ENCODE measurements at places on chromosomes 4 and X. TPM values are rescaled to one million over a fixed set of nuclear protein-coding genes. Genes with fewer than 3 reads are reported as not detected.

- H3K36me3 ChIP-seq, result peaks cover 22% of the 10 kb centered on the region
- H3K4me1 ChIP-seq, result no peaks in the 10 kb centered on the region
- no peaks in the 10 kb centered on the region for H3K27me3 ChIP-seq
- no peak overlapping the region for H3K4me3 ChIP-seq
- H3K27ac ChIP-seq, result no peak overlapping the region
These were observed 88.3 kb downstream of the ZAR1 start for GRCh38 chr4:48578132-48578968.

Gene NDP
- total RNA-seq, result not detected

Gene ABRAXAS1
- 1.6 TPM for total RNA-seq

GRCh38 chr4:87848622-87849351 lies 16.0 kb downstream of the MEPE start:
- peaks cover 4% of the 10 kb centered on the region for H3K4me1 ChIP-seq
- no peak overlapping the region for H3K4me3 ChIP-seq
- no peak overlapping the region for H3K27ac ChIP-seq
- DNase-seq, result no peak
- no peaks in the 10 kb centered on the region for H3K36me3 ChIP-seq
- no peaks in the 10 kb centered on the region for H3K27me3 ChIP-seq

DNA sequence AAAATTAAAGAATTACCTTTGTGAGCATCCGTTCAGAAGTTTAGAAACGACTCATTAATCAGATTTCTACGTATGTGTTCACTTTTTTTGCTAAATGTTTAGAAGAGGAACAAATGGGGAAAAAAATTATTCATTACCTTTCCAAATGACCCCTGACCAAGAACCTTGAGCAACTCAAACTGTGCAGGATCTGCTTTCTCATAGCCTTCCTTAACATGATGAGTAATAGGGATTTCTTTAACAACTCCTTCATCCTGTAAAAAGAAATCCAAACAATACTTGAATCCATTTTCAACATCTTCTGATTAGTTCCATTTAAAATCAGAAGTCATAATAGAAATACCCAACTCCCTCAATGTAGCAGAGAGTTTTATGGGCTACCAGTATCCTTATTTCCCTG lies 32.1 kb downstream of the RPS6KA6 start:
- H3K36me3 ChIP-seq, result no peaks in the 10 kb centered on the region
- no peaks in the 10 kb centered on the region for H3K4me1 ChIP-seq
- H3K27ac ChIP-seq, result no peak overlapping the region
- no peak for DNase-seq
- H3K4me3 ChIP-seq, result no peak overlapping the region
- H3K27me3 ChIP-seq, result no peaks in the 10 kb centered on the region

Gene HSD17B13
- 0.09 TPM for total RNA-seq

Gene HTN1
- not detected for total RNA-seq

DNA sequence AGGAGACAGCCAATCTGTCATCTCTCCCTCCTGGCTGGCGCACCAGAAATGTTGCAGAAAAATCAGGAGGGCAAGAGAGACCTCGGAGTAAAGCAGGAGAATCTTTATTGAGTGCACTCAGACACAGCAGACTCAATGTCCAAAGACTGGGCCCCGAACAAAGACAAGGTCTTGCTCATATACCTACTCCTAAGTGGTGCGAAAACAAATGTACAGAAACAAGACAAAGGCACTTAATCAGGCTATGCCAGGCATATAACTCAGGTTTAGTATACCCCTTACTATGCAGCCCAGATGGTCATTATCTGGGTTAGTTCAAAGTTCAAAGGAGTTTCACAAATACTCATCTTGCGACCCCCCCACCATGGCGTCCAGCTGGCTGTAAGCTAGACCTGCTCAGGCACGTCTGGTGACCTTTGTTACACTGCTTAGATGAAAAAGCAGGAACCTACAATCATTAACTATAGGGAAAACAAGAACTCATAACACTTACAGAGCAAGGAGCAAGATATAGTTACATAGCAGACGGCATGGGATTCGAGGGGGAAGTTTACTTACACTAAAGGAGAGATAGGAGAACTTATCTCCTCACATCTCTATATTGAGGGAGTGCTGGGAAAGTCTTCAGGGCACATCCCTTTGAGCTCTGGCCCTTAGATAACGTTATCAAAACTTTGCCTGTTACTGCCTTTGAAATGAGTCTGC lies 27.5 kb downstream of the SULT1E1 start:
- H3K36me3 ChIP-seq, result no peaks in the 10 kb centered on the region
- peak overlapping the region; percentile 49 for H3K27ac ChIP-seq
- H3K27me3 ChIP-seq, result no peaks in the 10 kb centered on the region
- peaks cover 42% of the 10 kb centered on the region for H3K4me1 ChIP-seq

Gene NLGN4X
- 0.33 TPM for total RNA-seq

Gene MAGEA2
- not detected for total RNA-seq

Data from liver (tissue), 10 donors.